Kidney (tissue), 22 donors: ENCODE measurements at places on chromosomes 3 and 15. TPM values are rescaled to one million over a fixed set of nuclear protein-coding genes. Genes with fewer than 3 reads are reported as not detected.

Gene PLA2G4F
- 51.2 TPM for total RNA-seq

Gene TMEM212
- not detected for total RNA-seq

- no peak for DNase-seq
- no peak overlapping the region for H3K27ac ChIP-seq
- no peaks in the 10 kb centered on the region for H3K27me3 ChIP-seq
Measured at GRCh38 chr3:87044846-87045245, 53.9 kb upstream of the VGLL3 start.

- DNase-seq = peak; percentile 89
- H3K27me3 ChIP-seq = no peaks in the 10 kb centered on the region
Measured at GRCh38 chr15:40763801-40764628, at the start of gene GCHFR. Gene GCHFR (plus strand): TSS chr15:40764068. CDS start chr15:40764181, 113 bp downstream.

DNA sequence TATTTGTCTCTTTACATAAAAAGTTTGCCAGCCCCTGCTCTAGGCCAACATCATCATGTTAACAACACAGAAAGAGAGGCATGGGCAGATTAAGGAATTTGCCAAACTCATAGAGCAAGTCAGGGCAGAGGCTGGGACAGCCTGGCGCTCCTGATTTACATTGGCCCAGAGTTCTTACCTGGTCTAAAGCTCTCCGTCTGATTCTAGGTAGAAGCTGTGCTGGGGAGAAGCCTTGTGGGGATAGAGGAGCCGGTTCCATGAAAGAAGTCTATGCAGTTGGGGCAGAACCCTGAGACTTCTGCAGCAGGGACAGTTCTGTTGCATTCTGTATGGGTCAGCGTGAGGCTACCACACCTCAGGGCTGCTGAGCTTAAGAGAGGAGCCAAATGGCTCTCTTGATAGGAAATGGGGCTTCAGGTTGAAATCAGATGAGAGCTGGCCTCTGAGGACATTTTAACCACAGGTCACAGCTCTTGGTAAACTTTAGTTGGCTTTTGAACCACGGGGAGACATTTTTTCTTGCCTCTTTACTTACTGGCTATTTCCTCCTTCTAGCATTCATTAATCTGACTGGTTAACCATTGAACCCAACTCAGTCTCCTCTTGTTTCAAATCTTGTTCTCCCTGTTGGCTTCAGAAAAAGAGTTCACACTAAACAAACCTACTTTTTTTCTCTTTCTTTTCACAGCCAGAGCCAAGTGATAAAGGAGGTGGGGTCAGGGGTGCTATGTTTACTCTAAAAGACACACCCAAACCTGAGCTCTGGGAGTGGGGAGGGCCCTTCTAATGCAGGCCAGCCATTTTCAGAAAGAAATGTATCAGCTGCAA is 250.7 kb downstream of the OPA1 start:
- H3K27ac ChIP-seq = peak overlapping the region; percentile 75
- no peak overlapping the region for H3K4me3 ChIP-seq
- peaks cover 31% of the 10 kb centered on the region for H3K4me1 ChIP-seq

DNA sequence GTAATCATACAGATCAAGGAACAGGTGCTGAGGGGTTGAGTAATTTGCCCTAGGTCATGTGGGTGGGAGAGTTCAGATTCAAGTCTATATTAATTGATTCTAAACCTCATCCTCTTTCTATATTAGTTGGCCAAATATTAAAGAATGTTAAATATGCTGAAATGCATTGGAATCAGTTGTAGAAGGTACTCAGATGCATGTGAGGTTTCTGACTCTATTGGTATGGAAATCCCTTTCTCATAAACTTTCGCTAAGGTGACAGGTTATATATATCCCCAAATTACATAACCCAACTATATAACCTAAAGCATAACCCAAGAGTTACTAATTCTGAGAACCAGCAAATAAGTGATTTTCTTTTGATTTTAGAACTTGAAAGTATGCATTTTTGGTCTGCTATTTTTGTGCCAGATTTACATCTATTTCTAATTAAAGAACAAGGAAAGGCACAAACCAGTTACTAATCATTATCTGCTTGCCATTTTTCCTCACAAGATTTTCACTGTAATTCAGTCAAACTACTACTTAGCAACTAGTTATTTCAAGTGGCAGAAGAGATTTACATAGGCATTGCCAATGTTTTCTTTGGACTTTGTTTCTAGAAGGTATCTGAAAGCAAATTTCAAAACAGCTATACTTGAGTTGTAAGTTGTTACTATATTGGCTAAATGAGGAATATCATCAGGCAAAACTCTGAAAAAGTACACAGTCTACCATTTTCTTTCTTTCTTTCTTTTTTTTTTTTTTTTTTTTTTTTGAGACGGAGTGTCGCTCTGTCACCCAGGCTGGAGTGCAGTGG is 201.3 kb downstream of the RBMS3 start:
- no peaks in the 10 kb centered on the region for H3K36me3 ChIP-seq
- no peak for DNase-seq
- no peak overlapping the region for H3K27ac ChIP-seq
- H3K4me3 ChIP-seq = no peak overlapping the region
- no peaks in the 10 kb centered on the region for H3K27me3 ChIP-seq
- no peaks in the 10 kb centered on the region for H3K4me1 ChIP-seq

GRCh38 chr3:73789825-73790444 is 165.2 kb upstream of the PDZRN3 start:
- H3K4me1 ChIP-seq = no peaks in the 10 kb centered on the region
- H3K4me3 ChIP-seq = no peak overlapping the region
- H3K36me3 ChIP-seq = no peaks in the 10 kb centered on the region
- no peak overlapping the region for H3K27ac ChIP-seq
- no peak for DNase-seq
- no peaks in the 10 kb centered on the region for H3K27me3 ChIP-seq
